Stimulated activated CD8-positive, alpha-beta memory T cell treated with anti-CD3 and anti-CD28 coated beads, Interleukin-7, amount 100 ng/mL, for 24 hours (primary cell): ENCODE measurements at places on chromosomes 7 and 10.

GRCh38 chr7:155807789-155808548, 4.3 kb downstream of the SHH start:
- DNase-seq: no peak

DNA sequence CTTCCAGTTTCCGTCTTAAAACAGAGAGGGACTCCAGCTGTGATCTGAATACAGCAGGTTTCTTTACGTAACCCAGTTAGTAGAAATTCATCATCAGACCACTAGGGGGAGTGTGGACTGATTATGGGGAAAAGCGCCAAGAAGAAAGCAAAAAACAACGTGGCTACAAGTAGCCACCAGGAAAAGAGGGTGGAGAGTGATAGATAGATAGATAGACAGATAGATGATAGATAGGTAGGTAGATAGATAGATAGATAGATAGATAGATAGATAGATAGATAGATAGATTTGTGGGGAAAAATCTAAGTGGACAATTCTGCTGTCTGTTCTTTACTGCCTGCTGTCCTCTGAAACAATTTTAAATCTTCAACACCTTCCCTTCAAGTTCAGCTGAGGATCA, 12.7 kb upstream of the AKR1B10 start:
- DNase-seq: no peak

- DNase-seq: no peak
Observed at GRCh38 chr10:12841826-12842225, 159.7 kb downstream of the CCDC3 start.

GRCh38 chr7:50714857-50715256, 67.8 kb downstream of the GRB10 start:
- DNase-seq: no peak

DNA sequence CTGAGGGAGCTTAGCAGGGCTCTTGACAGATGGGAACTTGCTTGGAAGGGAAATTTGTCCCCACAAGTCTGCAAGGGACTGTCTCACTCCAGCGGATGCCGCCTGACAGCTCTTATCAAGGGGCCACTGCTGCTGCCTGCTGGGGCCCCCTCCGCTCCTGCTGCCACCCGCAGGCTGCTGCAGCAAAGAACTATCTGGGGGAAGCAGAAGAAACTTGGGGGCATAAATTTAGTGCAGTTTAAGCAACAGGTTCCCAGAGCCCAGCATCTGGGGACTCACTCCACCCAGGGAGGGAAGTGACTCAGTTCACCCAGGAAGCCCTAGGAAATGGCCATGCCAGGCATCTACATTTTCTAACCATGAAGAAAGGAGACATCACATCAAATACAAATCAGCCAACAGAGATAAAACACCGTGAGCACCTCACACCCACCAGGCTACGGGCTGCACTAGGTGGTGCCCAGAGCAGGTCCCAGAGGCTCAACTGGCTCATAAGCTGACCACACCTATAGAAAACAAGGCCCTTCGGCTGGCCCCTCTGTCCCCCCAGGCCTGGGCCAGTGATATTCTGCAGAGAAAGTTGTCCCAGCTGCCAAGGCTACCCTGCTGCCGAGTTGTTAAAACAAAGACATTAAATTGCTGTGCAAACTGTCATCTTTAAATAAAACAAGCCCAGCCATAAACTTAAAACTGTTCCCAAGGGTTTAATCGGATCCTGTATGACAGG, 3.7 kb downstream of the RGS10 start:
- DNase-seq: no peak

GRCh38 chr10:45592926-45593325, 79.6 kb downstream of the ZFAND4 start:
- no peak for DNase-seq

DNA sequence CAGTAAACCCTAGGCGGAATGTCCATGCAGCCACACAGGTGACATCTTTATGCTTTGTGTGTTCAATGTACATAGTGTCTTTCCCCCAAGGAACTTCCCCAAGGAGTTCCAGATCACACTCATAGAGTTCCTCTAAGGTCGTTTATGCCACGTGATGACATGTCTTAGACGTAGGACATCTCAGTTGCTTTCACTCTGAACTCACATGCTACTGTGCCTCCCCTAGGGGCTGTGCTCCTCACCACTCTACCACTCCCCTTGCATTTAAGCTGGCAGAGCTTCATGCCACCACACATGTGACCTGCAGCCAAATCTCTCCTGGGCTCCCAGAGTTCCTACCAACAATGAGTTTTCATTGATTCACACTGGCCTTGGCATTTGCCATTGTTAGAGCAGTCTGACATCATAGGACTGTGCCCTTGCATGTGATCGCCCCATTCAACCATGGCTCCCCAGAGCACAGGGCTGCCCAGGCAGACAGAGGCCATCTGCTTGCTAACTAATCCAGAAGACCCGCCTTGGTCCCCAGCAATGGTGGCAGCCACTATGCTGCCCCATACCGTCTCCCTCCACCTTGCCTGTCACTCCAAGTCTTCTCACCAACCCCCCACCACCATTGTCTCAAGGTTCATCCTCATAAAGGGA, 95.3 kb upstream of the MACROH2A2 start:
- DNase-seq: no peak

DNA sequence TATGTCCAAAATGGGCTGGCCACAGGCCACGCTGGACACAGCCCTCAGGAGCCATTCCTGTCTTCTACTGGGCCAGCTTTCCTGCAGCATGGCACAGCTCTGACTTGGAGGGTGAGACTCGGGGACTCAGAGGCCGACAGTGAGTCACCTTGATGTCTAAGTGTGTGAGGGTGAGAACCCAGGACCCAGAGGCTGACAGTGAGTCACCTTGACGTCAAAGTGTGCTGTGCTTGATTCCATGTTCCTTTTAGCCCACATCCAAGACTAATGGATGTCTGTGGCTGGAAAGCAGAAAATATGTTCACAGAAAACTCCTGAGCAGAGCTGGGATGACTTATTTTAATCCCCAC, 6.0 kb upstream of the FAM170B start:
- no peak for DNase-seq

DNA sequence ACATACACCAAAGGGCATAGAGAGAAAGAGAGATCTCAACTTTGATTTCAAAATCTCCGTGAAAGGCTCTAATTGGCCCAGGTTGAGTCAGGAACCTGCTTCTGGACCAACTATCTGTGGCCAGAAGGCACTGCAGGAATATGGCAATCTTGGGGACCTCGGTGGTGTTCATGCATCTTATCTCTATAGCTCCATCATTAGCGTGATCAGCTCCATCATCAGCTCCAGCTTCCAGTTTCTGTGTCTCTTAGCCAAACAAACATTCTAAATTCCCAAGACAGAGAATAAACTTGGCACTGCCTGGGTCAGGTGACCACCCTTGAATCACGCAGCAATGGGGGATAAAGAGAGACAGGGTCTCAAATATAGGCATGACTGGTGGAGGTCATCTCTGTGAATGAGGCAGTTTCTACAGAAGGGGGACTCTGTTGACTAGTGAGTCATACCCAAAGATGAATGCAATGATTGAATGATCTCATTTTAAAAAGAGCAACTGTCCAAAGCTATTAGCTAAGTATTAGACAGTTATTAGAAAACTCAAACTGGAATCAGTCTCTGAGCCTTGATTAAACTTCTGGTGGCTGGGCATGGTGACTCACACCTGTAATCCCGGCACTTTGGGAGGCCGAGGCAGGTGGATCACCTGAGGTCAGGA, 5.4 kb upstream of the NRF1 start:
- no peak for DNase-seq

- DNase-seq: no peak
Observed at GRCh38 chr7:2511769-2512168, 7.8 kb upstream of the LFNG start.

- DNase-seq: no peak
Observed at GRCh38 chr7:5532536-5533335, 109.1 kb upstream of the TNRC18 start.

GRCh38 chr10:6151087-6151977, 51.4 kb upstream of the PFKFB3 start:
- DNase-seq: no peak
